NCI-H1105 (cell line): ENCODE measurements at places on chromosomes 6 and 20.

- DNase-seq = no peak
Measured at GRCh38 chr6:156853733-156854132, 76.6 kb downstream of the ARID1B start.

DNA sequence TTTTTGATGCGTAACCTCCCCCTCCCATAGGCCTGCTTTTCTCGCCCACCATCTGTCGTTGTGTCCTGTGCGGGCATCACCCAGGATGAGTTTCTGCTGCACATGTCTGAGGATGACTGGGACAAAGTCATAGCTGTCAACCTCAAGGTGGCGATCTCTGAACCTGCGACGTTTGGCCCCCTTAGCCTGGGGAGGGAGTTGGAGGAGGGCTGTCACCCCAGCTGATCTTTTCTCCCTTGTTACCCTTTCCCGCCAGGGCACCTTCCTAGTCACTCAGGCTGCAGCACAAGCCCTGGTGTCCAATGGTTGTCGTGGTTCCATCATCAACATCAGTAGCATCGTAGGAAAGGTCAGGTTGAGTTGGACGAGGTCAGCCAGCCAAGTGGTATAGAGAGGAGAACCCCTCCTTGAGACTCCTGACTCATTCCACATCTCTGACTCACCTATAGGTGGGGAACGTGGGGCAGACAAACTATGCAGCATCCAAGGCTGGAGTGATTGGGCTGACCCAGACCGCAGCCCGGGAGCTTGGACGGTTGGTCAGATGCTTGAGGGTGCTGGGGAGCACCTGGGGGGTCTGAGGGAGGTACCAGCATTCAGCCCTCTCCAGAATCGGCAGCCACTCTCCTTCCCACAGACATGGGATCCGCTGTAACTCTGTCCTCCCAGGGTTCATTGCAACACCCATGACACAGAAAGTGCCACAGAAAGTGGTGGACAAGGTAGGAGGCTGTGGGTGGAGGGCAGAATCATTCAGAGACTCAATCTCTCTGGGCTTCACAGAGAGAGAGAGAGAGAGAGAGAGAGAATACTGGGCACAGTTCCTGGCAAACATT is 954 bp downstream of the HSD17B8 start:
- DNase-seq = no peak

GRCh38 chr6:139161817-139162284 is 27.0 kb downstream of the HECA start:
- DNase-seq = no peak

- DNase-seq = no peak
Measured at GRCh38 chr6:15622045-15622740, 40.6 kb downstream of the DTNBP1 start.

GRCh38 chr6:26205625-26206574 is 118.7 kb downstream of the HFE start:
- no peak for DNase-seq

GRCh38 chr6:91181416-91181815 is 594.5 kb upstream of the MAP3K7 start:
- DNase-seq = no peak

DNA sequence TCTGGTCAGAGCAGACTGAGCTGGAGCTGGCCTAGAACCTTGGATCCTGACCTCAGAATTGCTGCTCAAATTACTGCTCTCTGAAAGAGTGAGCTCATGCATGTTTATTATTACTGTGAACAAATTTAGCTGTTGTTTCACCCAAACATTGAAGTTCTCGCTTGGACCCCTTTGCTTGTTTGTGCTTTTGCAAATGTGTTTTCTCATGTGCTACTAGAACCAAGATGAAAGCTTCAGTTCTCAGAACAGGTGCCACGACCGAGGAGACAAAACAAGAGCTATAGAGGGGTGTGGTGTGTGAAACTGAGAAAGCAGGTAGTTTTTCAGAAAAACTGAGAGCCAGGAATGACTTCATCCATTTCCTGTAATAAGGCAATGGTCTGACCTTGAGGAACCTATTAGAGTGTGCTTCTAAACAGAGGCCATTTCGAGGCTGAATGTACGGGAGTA is 50.0 kb upstream of the ESR1 start:
- no peak for DNase-seq

GRCh38 chr6:110810896-110811586 is 4.2 kb downstream of the CDK19 start:
- no peak for DNase-seq

- no peak for DNase-seq
Measured at GRCh38 chr6:29414588-29414987, at the start of gene OR12D1. Gene OR12D1, plus strand, starts transcription at chr6:29414928.

DNA sequence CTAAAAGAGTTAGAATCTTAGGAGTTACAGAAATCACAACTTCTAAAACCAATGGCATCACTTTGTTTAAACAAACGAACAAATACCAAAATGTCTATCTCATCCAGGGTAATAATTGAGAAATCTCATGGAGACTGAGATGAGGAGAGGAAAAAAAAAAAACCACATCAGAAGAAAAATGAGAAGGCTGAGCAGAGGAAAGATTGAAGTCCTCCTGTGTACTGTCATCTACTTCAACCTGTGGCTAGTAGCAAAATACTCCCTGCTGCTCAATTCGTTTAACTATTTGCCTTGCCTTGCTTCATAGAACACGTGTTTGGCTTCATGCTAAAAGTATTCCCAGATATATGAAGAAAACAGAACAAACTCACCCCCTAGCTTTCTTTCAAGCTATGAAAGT is 143.7 kb downstream of the PDE10A start:
- DNase-seq = no peak
